ENCODE measurements at places on chromosomes 1 and 21. TPM values are rescaled to one million over a fixed set of nuclear protein-coding genes. Genes with fewer than 3 reads are reported as not detected.
A peak's percentile ranks its signal among the peaks of the same experiment; 100 is the strongest.

GRCh38 chr21:25967181-25967900 is 203.2 kb downstream of the APP start:
- peak overlapping the region; percentile 51 for H3K27ac ChIP-seq
- H3K36me3 ChIP-seq = no peaks in the 10 kb centered on the region
- H3K4me3 ChIP-seq = no peak overlapping the region
- DNase-seq = peak; percentile 41

DNA sequence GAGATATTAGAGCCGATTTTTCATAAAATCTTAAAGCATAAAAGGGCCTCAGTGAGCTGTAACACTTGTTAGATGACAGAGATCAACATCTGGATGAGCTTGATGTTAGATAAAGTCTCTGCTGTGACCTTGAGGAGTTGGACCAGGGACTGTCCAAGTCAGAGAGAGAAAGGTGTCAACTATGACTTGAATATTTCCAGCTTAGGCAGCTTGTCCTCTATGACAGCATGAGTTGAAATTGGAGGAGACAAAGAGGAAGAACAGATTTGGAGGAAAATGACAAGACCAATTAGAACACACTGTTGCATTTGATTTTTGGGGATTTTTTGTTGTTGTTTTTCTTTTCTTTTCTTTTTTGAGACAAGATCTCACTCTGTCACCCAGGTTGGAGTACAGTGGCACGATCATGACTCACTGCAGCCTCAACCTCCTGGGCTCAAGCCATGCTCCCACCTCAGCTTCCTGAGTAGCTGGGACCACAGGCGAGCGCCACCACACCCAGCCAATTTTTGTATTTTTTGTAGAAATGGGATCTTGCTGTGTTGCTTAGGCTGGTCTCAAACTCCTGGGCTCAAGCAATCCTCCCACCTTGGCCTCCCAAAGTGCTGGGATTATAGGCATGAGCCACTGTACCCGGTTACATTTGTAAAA is 35.3 kb upstream of the CLIC4 start:
- DNase-seq = no peak
- no peaks in the 10 kb centered on the region for H3K36me3 ChIP-seq
- no peak overlapping the region for H3K27ac ChIP-seq
- H3K27me3 ChIP-seq = no peaks in the 10 kb centered on the region

DNA sequence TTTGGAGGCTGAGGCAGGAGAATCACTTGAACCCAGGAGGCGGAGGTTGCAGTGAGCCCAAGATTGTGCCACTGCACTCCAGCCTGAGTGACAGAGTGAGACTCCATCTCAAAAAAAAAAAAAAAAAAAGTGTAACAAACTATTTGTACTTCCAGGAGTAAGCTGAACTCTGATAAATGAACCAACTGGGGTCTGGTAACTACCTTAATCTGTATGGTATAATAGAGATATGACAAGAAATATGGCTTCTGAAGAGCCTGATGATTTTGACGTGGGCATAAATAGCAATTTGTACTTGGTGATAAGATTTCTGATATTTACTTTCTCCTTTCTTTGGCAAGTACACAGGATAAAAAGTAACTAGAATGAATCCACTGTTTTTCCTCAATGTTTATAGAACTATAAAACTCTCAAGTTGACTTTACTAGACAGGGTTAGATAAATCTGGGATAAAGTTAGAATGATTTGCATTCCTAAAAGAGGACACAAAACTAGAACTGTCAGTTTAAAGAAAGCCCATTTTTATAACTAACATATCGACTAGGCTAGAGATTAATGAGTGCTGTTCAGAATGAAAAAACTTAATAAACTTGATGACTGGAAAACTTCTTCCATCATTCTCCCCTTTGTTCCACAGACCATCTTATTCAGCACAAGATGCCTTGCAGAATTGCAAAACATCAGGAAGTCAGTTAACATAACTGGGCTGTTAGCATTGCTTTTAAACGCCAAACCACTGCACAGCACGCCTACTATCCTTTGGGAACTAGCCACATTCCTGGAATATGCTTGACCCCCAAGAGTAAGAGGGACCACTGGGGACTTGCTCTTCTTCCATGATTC is 51.5 kb upstream of the EDARADD start:
- H3K36me3 ChIP-seq = no peaks in the 10 kb centered on the region
- no peak for DNase-seq
- H3K4me3 ChIP-seq = no peak overlapping the region
- H3K4me1 ChIP-seq = no peaks in the 10 kb centered on the region

DNA sequence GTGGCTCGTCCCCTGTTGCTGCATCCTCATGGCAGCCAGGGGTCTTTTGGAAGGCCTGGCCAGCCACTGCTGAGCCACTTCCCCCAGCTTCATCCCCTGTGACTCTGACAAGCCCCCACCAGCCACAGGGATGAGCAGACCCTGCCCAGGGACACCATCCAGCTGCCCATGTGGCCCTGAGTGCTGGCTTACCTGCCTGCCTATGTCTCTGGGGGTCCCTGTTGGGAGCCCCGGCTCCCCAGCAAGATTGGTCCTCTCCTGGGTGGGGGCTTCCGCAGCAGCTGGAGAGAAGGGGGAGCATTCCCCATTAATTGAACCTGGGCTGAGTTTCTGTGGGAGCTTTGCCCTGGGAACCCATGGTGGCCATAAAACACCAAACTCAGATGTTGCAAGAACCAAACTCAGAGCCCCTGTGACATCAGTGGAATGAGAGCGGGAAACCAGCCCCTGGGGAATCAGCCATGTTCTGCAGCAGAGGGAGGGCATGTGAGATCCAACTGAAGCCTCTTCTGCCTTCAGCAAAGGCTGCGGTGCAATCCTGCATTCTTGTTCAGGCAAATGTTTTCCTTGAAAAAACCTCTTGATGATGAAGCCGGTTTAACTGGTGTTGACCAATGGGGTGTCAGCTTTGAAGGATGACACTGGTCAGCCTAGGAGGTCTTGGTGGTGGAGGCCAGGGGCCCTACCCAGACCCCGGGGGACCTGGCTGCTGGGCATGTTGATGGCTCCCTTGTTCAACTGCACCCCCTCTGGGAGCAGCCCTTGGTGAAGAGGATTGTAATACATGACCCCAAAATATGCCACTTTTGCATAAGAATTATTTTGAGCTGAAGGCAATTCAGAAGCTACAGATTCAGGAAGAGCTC is 28.3 kb upstream of the COL18A1 start:
- H3K27me3 ChIP-seq = no peaks in the 10 kb centered on the region
- H3K4me1 ChIP-seq = no peaks in the 10 kb centered on the region
- no peak overlapping the region for H3K4me3 ChIP-seq
- H3K36me3 ChIP-seq = no peaks in the 10 kb centered on the region

DNA sequence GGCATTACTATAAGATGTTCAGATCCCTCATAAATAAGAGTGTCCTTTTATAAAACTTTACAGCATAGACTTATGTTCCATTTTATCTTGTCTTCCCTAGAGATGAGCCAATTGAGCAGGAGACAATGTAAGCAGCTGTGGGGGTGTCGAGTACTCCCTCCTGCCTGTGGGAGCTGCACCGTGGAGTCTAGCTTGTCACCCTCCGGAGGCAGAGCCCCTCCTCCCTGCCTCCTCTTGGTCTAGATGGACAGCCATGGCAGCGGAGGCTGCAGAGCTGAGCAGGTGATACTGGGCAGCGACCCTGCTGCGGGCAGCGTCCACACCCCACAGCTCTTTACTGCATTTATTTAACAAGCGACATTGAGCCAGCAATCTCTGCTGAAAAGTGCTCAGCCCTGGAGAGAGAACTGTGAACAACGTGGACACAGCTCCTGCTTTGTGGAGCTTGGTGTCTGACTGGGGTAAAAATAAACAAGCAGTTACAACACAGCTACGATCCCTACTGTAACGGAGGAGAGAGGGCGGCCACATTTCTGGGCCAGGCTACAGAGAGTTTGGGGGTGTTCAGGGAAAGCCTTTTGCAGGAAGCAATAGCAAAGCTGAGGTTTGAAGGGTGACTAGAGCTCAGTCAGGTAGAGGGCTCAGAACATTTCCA is 12.8 kb upstream of the KIF21B start:
- H3K36me3 ChIP-seq = no peaks in the 10 kb centered on the region
- H3K27me3 ChIP-seq = no peaks in the 10 kb centered on the region
- DNase-seq = no peak
- no peak overlapping the region for H3K27ac ChIP-seq

DNA sequence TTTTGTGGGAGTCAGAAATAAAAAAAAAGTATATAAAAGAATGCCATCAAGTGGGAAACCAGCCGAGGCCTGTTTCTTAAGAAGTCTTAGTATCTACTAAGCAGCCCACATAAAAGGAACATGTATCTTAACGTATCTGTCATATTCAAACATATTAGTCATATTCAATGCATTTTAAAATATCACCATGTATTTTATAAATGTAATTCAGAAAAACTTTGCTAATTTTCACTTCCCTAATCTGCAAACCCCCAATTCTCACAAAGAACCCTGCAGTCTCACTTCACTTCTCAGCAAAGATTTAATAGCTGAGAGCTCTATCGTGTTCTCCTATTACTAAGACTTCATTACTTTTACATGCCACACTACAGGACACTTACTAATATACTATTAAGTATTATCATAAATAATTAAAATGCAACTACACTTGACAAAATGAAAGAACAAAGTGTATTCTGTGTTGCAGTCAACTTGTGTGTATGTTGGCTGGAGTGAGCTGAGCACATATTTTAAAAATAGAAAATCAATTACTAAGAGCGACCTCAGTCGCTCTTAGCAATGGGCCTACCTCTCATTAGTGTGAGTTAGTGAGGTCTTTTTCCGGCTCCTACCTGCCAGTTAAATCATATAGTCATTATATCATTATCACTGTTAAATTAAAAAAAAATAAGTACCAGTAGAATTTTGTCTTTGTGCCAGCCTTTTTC is 484.3 kb downstream of the LMO4 start:
- H3K27ac ChIP-seq = no peak overlapping the region
- no peaks in the 10 kb centered on the region for H3K4me1 ChIP-seq
- no peaks in the 10 kb centered on the region for H3K27me3 ChIP-seq
- no peak overlapping the region for H3K4me3 ChIP-seq

- no peaks in the 10 kb centered on the region for H3K36me3 ChIP-seq
- H3K4me1 ChIP-seq = peaks cover 23% of the 10 kb centered on the region
- peak overlapping the region; percentile 37 for H3K4me3 ChIP-seq
- H3K27me3 ChIP-seq = peaks cover 52% of the 10 kb centered on the region
These were observed 3.0 kb downstream of the TCHH start for GRCh38 chr1:152112101-152112884.

DNA sequence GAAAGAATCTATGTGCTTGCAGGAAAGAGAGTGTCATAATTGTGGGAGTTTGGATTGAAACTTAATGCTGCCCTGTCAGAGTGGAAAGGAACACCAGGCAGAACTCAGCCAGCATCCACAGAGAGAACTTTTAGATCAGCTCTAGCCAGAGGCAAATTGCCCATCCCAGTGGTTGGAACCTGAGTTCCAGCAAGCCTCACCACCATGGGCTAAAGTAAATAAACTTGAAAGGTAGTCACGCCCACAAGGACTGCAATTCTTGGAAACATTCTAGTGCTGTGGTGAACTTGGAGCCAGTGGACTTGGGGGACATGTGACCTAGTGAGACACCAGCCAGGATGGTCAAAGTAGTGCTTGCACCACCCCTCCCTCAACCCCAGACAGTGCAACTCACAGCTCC is 571.6 kb downstream of the LRRIQ3 start:
- H3K27ac ChIP-seq = no peak overlapping the region
- no peak overlapping the region for H3K4me3 ChIP-seq
- no peaks in the 10 kb centered on the region for H3K27me3 ChIP-seq
- no peaks in the 10 kb centered on the region for H3K36me3 ChIP-seq
- no peak for DNase-seq

- no peak for DNase-seq
- no peaks in the 10 kb centered on the region for H3K27me3 ChIP-seq
- H3K4me3 ChIP-seq = no peak overlapping the region
- no peaks in the 10 kb centered on the region for H3K4me1 ChIP-seq
- H3K36me3 ChIP-seq = no peaks in the 10 kb centered on the region
These were observed 47.6 kb downstream of the IRF2BP2 start for GRCh38 chr1:234562334-234562733.

- no peaks in the 10 kb centered on the region for H3K27me3 ChIP-seq
- H3K36me3 ChIP-seq = no peaks in the 10 kb centered on the region
- H3K4me3 ChIP-seq = no peak overlapping the region
- H3K4me1 ChIP-seq = peaks cover 11% of the 10 kb centered on the region
- DNase-seq = no peak
- no peak overlapping the region for H3K27ac ChIP-seq
These were observed 14.7 kb upstream of the ATF3 start for GRCh38 chr1:212593821-212594251.

- no peaks in the 10 kb centered on the region for H3K27me3 ChIP-seq
- no peak within 1 kb of the TSS for H3K4me3 ChIP-seq
- DNase-seq = no peak
- no peaks in the 10 kb centered on the region for H3K36me3 ChIP-seq
- no peak within 1 kb of the TSS for H3K27ac ChIP-seq
These were observed at the start of gene LCE2A for GRCh38 chr1:152697701-152698600. Gene LCE2A (plus strand): TSS chr1:152698345. CDS start chr1:152698902, 557 bp downstream.

DNA sequence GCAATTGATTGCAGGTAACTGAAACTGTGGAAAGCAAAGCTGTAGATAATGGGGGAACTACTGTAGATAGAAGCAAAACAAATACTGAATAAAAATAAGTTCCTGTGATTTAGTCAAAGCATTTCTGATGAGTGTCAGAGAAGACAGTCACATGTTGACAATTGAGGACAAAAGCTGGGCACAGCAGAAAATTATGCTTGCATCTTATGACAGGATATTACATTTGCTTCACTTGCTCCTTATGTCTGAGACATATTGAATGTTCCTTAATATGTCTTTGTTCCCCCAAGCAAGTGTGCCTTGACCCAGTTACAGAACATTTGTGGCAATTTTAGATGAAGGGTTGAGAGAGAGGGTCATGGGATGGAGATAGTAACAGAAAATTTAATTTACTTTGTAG is 526.0 kb upstream of the B3GALT2 start:
- H3K4me1 ChIP-seq = peaks cover 3% of the 10 kb centered on the region
- H3K4me3 ChIP-seq = no peak overlapping the region
- no peak for DNase-seq
- no peak overlapping the region for H3K27ac ChIP-seq

DNA sequence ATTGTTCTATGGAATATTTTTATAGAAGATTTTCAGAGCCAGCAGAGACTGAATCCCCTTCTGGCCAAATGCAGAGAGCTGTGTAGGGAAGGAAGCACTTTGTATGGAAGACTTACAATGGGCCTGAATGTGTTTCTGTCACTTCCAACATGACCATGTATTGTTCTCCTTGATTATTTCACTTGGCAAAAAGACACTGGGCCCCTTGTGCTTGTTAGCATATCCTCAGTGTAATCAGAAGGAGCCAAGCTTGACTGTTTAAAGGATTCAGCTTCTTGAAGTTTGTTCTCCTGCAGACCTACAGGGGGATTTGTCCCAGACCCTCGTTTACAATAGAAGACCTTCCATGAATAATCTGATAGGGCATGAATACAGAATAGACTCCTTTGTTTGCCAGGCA is 48.1 kb upstream of the UBE2U start:
- no peaks in the 10 kb centered on the region for H3K36me3 ChIP-seq
- no peaks in the 10 kb centered on the region for H3K27me3 ChIP-seq
- no peak overlapping the region for H3K4me3 ChIP-seq
- no peak overlapping the region for H3K27ac ChIP-seq

KCNJ9 gene
- total RNA-seq = not detected

WDR64 gene
- total RNA-seq = 0.10 TPM

SPATA45 gene
- not detected for total RNA-seq

PLEKHA6 gene
- total RNA-seq = 0.08 TPM

ARID1A gene
- total RNA-seq = 131 TPM

GNG12 gene
- total RNA-seq = not detected

RAB7B gene
- 0.35 TPM for total RNA-seq

S1PR1 gene
- total RNA-seq = 283 TPM

LGR6 gene
- total RNA-seq = 0.38 TPM

All from naive thymus-derived CD4-positive, alpha-beta T cell (primary cell).